CD8-positive, alpha-beta memory T cell (primary cell): ENCODE measurements at places on chromosomes 7 and 10.

DNA sequence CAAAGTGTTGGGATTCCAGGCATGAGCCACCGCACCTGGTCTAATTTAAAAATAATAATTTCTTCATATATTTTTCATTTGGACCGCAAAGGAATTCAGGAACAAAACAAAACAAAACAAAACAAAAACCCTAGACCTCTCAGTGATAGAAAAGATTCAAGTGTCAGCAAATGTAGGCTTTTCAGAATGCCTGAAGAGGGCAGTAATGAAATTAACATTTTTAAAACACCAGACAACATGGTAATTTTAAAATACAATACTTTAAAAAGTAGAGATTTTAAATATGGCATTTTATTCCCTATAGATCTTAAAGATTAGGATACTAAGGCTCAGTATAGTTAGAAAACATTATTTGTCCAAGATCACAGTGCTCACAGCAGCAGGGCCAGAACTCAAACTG lies 36.6 kb downstream of the DNMBP start:
- DNase-seq = no peak

DNA sequence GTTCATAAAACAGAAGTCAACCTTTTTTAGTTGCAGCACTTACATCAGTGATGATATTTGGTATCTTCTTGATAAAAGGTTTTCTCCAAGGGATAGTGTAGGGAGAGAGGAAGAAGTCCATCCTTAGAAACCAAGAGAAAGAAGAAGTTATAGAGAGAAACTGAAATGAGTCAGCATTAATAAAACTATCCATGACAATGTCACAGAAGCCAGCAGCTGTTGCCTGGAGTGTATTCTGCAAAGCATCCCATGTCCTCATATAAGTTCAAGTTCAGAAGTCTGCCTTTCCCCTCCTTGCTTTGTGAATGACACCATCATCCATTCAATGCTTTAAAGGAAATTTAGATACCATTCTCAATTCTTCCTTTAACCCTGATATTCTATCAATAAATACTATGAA lies 14.4 kb upstream of the COL1A2 start:
- no peak for DNase-seq

- no peak for DNase-seq
Observed at GRCh38 chr10:23065181-23065948, 30.0 kb upstream of the MSRB2 start.

- no peak for DNase-seq
Observed at GRCh38 chr7:111765751-111766643, 203.7 kb upstream of the IMMP2L start.

GRCh38 chr7:95095259-95095965 lies 188.0 kb downstream of the PPP1R9A start:
- no peak for DNase-seq

GRCh38 chr7:98191668-98192431 lies 19.4 kb upstream of the BHLHA15 start:
- DNase-seq = no peak

DNA sequence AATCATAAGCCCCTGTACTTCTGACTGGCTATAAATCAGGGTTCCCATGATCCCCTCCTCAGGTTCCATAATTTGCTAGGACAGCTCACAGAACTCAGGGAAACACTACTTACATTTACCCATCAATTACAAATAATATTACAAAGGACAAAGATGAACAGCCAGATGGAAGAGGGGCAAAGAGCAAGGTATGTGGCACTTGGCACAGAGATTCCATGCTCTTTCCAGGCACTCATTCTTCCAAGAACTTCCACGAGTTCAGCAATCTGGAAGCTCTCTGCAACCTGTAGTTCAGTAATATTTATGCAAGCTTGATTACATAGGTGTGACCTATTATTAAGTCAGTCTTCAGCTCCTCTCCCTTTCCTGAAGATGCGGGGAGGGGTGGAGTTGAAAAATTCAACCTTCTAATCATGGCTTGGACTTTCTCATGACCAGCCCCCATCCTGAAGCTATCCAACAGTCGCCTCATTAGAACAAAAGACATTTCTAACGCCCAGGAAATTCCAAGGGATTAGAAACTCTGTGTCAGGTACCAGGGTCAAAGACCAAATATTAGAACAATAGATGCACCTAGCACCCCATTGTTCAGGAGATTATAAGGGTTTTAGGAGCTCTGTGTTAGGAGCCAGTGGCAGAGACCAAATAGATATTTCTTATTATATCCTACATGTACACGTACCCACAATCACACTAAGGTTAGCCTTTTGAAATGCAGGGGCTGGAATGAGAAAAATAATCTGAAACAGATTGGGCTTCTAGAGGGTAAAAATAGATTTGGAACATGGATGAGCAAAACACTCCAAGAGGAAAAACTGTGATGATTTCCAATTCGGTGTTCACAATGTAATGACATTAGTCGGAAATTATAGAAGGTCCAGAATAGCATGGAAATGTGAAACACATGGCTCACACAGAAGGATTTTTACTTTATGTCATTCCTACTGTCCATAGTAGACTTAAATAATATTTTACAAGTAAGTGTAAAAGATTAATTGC lies 7.0 kb downstream of the ANKMY2 start:
- no peak for DNase-seq

DNA sequence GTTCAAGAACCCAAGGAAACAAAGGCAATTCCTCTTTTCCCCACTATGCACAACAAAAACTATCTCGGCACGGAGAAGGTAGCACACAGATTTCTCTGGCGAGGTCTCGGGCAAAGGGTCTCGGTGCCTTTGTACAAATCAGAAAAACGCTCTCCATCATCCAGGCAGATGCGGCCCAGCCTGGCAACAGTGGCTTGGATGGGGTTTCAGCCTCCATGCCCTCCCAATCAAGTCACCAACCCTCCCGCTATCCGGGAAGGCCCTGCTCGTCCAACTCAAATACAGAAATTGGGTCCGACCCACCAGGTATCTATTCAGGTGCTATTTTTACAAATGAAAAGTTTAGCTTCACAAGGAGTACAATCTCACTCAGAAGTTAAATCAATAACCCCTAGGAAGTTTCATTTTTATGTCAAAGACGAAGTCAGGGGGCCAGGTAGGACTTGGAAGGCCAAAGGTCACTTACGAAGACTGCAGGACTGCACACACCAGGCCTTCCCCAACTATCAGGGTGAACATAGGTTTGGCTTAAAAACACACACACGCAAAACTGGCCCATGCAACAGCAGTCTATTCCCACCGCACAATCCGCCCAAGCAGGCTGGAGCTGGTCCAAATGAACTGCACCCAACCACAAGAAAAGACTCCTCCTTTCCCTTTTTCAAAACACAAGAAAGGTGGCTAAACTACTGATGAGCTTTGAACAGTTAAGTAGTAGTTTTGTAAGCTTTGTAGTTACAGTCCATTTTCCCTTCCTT lies 43.0 kb downstream of the GNA12 start:
- DNase-seq = no peak

DNA sequence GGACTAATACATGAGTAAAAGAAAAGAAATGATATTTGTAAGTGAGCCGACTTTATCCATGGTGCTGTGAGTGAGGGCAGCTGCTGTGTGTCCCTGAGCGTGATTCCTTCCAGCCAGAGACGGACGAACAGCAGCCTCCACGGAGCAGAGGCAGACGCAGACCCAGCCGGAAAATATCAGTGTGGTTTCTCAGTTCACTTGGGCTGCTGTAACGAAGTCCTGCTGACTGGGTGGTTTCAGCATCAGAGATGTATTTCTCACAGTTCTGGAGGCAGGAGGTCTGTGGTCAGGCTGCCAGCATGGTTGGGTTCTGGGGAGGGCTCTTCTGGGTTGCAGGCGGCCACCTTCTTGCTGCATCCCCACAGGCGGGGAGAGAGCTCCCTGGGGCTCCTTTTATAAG lies 375.6 kb downstream of the GLRX3 start:
- DNase-seq = no peak
